Activated T-helper 1 cell treated with Interleukin-2 at 50 U/mL for 16 hours (primary cell): ENCODE measurements at places on chromosomes 6 and 20.
A peak's percentile ranks its signal among the peaks of the same experiment; 100 is the strongest.

DNA sequence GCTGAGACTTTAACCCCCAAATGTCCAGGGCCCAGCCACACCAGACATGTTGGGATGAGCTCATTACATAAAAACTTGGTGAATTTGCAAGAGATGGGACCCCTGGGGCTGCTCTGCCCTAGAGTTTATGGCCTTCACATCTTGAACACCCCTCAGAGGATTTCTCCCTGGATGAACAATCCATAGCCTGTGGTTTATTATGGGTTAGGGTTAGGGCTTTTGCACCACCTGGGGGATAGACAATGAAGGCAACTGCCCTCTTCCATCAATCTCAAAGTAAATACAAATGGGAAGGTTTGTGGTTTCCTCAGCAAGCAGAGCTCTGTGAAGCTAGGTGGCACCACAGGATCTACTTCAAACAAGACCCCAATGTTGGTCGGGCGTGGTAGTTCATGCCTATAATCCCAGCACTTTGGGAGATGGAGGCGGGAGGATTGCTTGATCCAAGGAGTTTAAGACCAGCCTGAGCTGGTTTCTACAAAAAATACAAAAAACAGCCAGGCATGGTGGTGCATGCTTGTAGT is 17.4 kb downstream of the SPINT3 start:
- no peak for DNase-seq

GRCh38 chr6:164854526-164854925 is 454.9 kb downstream of the C6orf118 start:
- DNase-seq: no peak

- DNase-seq: no peak
Observed at GRCh38 chr20:2114127-2114959, 12.7 kb downstream of the STK35 start.

DNA sequence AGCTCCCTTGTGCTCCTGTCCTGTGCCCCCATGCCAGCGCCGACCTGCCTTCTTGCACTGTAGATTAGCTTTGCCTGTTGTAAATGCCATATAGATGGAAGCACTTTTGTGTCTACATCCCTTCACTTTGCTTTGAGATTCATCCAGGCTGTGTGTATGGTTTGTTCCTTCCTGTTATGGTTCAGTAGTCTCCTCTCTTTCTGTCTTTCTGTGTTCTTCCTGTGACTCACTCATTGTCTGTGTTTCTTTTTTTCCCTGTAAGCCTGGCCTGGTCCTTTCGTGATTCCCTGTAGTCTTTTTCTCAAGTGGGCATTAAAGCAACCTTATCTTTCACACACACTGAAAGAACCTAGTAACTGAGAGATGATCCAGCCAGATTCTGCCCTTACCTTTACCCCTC is 66.6 kb downstream of the JARID2 start:
- DNase-seq: no peak

DNA sequence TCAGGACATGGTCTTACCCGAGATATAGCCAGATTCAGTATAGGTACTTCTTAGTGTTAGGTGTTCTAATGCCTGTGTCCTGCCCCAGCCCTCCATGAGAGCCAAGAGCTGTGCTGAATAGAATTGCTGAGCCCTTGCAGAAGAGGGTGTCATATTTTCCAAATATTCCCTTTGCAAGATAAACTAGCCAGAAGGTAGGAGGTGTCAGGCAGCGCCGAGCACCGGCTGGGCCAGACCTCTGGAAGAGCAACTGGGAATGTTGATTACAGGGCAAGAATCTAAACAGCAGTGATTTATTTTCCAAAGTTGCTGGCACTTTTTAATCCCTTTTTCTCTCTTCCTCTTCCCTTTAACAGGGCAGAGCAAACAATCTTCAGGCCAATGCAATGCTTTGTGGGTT is 37.1 kb upstream of the EZR start:
- no peak for DNase-seq

GRCh38 chr6:53220605-53221004 is 72.0 kb upstream of the GCM1 start:
- DNase-seq: no peak

GRCh38 chr20:34112600-34113101 is 608 bp upstream of the EIF2S2 start:
- DNase-seq: no peak

DNA sequence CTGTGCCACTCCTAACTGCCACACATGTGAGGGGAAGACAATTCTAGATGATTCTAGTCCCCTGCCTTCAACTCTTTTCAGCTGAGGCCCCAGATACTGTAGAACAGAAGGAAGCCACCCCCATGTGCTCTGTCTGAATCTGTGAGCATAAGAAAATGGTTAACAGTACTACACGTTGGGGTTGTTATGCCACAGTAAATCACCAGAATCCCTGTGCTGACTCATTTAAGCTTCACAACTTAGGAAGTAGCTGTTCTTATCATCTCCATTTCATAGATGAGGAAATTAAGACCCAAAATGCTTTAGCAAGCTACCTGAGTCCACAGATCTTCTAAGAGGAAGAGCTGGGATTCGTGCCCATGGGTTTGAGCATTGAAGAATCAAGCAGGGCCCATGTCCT is 27.4 kb upstream of the SCRT2 start:
- DNase-seq: no peak

GRCh38 chr6:157861814-157862213 is 38.8 kb downstream of the SNX9 start:
- DNase-seq: no peak

GRCh38 chr20:45776931-45777330 is 14.8 kb downstream of the WFDC3 start:
- DNase-seq: no peak

DNA sequence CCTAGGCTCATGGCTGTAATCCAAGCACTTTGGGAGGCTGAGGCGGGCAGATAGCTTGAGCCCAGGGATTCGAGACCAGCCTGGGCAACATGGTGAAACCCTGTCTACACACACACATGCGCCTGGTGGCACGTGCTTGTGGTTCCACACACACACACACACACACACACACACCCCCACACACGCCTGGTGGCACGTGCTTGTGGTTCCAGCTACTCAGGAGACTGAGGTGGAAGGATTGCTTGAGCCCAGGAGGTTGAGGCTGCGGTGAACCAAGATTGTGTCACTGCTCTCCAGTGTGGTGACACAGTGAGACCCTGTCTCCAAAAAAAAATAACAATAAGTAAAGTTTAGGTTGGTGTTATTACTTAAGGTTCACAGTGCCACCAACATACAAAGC is 165.8 kb downstream of the ZFAND3 start:
- DNase-seq: peak; percentile 1

- no peak for DNase-seq
Observed at GRCh38 chr20:33188421-33188820, 20.5 kb downstream of the BPIFA2 start.

GRCh38 chr6:37600312-37600916 is 97.3 kb downstream of the MDGA1 start:
- DNase-seq: no peak

GRCh38 chr6:21594416-21595281 is 1.1 kb downstream of the SOX4 start:
- no peak for DNase-seq

DNA sequence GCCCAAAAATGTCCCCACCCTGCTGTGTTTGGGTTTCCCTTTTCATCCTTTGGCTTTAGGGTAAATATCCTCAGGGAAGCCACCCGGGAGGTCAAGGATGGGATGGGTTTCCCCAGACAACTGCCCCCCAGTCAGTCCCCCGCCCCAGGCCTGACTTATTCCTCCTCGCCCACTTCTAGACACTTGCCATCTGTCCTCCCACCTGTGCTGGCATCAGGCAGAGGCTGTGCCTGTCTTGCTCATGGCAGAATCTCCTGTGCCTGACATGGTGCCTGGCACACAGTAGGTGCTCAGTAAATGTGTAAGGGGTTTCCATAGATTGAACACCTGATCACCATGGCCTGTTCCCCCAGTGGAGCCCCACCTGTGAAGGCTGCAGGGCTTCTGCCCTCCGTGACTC is 141.8 kb downstream of the PHACTR3 start:
- no peak for DNase-seq

GRCh38 chr6:116467514-116467913 is 6.3 kb downstream of the CALHM6 start:
- DNase-seq: no peak

GRCh38 chr6:114718716-114719270 is 376.0 kb upstream of the HS3ST5 start:
- DNase-seq: no peak

DNA sequence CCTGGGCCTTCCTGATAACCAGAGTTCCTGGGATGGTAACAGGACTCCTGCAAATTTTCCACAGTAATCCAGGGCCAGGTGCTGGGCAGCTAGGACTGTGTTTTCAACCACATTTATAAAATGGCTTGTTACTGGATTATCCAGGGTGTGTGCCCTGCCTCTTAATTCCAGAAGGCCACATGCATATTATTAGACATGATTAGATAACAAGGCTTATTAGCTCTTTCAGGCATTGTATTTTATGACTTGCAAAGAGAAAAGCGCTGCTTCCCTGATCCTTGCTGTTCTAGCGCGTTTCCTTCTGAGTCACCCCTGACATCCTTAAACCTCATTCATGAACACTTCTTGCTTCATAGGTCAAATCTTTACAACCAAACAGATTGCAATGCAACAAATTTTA is 208.6 kb downstream of the UST start:
- DNase-seq: no peak

DNA sequence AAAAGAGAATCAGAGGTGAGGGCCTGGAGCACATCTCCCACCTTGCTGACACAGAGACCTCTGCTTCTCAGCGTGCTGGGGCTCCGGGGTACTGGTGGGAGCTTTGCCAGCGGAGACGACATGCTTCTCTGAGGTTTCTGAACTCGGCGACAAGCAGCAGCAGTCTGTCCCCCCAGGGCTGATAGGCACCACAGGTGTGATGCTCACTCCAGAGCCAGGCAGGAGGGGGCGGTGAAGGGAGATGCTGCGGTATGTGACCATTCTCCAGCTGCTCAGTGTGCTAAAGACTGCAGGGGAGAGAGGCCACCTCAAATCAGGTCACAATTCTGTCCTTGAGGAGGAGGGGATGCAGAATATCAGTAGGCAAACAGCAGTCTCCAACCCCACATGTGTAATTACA is 219.9 kb downstream of the ALDH8A1 start:
- DNase-seq: no peak

GRCh38 chr20:4820806-4821518 is 99.3 kb downstream of the PRND start:
- DNase-seq: no peak

DNA sequence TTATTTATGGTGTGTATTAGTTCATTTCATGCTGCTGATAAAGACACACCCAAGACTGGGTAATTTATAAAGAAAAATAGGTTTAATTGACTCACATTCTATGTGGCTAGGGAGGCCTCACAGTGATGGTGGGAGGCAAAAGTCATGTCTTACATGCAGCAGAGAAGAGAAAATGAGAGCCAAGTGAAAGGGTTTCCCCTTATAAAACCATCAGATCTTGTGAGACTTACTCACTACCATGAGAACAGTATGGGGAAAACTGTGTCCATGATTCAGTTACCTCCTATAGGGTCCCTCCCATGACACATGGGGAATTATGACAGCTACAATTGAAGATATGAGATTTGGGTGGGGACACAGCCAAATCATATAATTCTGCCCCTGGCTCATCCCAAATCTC is 150.0 kb upstream of the AHI1 start:
- DNase-seq: no peak

DNA sequence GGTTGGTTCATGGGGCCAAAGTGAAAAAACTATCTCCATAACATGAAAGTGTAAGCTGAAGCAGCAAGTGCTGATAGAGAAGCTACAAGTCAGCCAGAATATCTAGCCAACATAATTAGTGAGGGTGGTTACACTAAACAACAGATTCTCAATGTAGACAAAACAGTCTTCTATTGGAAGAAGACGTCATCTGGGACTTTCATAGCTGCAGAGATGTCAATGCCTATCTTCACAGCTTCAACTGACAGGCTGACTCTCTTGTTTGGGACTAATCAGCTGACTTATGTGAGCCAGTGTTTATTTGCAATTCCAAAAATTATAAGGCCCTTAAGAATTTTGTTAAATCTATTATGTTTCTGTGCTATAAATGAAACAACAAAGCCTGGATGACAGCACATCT is 63.2 kb downstream of the GMDS start:
- DNase-seq: no peak

DNA sequence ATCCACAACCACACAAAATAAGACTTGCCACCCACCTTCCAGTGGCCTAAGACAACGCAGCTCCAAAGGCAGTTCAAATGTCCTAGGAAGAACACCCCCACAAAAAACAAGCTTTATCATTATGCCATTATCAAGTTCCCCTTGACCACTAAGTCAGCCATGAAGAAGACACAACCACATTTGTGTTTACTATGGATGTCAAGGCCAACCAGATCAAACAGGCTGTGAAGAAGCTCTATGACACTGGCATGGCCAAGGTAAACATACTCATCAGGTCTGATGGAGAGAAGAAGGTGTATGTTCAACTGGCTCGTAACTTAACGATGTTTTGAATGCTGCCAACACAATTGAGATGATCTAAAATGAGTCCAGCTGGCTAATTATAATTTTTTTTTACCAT is 26.1 kb downstream of the SEC63 start:
- no peak for DNase-seq

DNA sequence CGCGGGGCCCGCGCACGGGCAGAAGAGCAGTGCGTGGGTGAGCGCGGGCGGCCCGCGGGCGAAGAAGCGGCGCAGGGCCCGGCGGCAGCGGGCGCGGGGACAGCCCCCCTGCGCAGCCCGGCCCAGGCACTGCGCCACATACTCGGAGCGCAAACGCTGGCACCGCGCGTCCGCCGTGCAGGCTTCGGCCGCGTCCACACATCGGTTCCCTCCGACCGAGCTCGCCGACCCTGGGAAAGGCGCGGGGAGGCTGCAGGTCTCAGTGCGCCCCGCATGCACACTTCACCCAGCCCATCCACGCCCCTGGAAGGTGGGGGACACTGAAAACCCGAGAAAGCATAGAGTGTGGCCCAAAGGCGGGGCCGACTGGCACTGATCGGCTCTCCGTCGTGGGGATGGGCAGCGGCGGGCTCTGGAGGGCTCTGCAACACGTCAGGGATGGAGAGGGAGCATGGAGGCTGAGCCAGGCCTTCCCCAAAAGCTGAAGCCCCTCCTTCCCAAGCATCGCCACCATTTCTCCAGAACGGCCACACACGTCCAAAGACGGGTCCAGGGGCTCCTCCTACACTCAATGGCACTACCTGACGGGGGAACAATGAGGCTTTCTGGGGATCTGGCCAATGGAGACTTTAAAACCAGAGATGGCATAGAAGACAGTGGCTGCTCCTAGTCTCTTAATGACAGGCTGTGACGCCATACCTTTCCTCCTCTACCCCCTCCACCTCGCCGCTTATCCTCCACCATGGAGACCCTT is 2.0 kb downstream of the GFRA4 start:
- no peak for DNase-seq

DNA sequence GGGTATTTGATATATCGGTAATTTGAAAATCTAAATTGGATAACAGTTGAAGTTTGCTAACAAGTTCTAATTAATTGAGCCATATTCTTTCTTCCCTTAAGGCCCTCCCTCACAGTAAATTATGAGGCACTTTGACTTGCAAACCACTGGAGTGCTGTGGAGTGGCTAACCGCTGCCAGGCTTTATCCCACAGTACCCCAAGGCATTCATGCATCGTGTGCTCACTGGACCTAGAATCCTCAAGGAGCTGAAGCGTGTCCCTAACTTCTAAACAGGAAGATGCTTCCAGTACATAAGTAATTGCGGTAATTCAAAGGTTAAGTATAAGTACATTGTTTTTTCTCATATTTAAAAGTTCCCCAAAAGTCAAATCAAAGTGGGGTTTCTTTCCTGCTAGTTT is 499.9 kb downstream of the TFAP2A start:
- no peak for DNase-seq

- no peak for DNase-seq
Observed at GRCh38 chr6:122657601-122658000, 47.4 kb downstream of the PKIB start.
